ENCODE measurements at places on chromosomes 4 and X. TPM values are rescaled to one million over a fixed set of nuclear protein-coding genes. Genes with fewer than 3 reads are reported as not detected.

GRCh38 chr4:128684016-128684415, 125.5 kb upstream of the JADE1 start:
- no peak for DNase-seq

- no peak for DNase-seq
These were observed 45.7 kb downstream of the AFM start for GRCh38 chr4:73527196-73527595.

DNA sequence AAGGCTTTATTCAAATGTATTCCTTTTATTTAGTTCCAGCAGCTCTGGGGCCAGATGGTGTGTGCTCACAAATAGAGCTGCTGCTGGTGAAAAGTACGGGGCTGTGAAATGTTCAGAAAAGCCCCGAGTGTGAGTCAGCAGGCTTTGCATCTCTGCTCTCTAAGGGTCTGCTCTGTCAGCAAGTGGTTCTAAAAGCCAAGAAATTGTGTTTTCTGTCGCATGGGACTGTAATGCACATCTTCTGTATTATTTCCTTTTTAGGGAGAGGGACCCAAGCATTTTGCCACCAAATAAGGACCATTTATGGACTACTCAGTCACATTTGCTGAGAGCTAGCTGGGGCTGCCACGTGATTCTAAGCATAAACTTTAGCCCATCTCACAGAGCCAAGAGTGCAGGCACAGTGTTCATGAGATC, 82.9 kb upstream of the NHS start:
- DNase-seq, result no peak

DNA sequence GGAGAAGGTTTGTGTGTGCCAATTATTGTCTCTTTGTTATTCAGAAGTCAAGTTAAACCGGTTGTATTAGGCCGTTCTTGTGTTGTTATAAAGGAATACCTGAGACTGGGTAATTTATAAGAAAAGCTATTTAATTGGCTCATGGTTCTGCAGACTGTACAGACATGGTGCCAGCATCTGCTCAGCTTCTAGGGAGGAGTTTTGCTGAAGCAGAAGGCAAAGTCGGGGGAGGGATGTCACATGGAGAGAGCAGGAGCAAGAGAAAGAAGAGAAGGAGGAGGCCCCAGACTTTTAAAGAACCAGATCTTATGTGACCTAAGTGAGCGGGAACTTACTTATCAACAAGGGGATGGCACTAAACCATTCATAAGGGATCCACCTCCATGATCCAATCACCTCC, 349.3 kb upstream of the PCDH18 start:
- DNase-seq, result no peak

DNA sequence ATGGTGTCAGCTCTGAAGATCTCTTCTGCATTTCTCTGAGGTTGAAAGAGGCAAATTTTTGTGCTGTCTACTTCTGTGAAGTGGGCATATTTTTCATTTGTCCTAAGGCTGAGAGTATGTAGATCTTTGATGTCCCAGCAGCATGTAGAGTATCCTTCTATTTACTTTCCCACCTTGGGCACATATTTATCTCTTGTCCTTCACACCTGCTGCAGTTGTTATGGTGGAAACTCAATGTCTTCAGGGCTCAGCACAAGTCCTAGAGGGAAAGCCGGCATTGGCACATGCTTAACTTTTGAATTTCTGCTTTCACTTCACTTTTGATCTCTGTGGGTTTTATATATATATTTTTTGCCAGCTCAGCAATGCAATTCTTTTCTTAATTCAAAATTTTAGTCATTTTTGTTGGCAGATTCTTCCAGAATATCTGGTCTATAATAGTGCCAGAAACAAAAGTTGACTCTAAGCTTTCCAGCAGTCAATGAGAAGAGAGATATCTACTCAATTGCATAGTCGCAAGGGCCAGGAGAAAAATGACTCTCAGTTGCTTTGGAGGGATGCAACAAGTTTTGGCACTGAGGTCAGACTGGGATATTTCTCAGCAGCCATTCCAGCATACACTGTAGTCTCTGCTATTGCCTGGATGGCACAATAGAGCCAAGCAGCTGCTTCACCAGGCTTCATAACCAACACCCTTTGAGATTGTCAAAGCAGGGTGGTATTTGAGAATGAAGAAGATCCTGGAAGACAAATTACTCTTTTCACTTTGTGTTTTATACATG, 127.8 kb upstream of the FAT1 start:
- no peak for DNase-seq

- DNase-seq, result peak; percentile 6
These were observed 112.2 kb upstream of the ANXA3 start for GRCh38 chr4:78439328-78439727.

DNA sequence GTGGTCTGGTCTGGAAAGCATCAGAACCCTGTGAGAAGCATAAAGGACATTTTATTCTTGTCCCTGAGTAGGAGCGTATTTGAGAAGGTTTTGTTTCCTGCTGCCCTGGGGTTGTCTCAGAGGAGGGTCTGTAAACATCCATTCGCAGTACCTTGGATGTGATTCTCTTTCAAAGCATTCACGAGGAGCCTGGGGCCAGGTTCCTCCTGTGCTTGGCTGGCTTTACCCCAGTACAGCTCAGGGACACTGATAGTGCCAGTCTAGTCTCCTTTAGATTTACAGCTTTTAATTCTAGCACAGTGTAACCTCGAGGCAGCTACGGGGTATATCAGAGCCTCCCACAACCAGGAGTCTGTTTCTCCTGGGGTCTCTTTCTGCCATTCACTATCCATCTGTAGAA, 2.7 kb downstream of the CLRN2 start:
- DNase-seq, result no peak

DNA sequence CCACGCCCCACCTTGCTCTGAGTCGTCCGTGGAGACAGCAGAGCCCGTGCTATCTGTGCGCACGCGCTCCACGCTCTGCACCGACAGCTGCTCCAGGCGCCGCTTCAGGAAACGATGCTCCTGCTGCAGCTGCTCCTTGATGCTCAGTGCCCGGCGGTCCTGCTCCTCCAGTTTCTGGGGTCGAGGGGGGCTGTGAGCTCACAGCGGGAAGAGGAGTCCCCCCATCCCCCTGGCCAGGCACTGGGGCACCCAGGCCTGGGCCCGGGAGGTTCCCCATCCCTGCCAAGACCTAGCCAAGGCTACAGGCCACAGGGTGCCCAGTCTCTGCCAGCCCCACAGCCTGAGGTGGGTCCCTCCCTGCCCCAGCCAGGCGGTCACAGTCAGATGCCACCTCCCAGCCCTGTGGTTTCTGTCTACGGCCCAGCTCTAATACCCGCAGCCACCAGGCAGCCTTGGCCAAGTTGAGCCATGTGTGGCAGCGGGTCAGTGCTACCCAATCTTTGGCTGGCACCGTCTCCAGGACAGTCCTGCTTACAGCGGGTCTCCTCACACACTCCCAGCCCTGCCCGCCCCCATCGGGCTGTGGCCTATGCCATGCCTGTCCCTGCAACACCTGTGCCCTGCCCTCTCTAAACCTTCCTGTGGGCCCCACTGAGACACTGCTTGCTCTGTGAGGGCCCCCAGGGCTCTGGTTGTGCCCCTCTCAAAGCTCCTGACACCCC, 9.3 kb upstream of the HAUS3 start:
- no peak for DNase-seq

GRCh38 chr4:47419296-47419695, 44.2 kb downstream of the COMMD8 start:
- no peak for DNase-seq

DNA sequence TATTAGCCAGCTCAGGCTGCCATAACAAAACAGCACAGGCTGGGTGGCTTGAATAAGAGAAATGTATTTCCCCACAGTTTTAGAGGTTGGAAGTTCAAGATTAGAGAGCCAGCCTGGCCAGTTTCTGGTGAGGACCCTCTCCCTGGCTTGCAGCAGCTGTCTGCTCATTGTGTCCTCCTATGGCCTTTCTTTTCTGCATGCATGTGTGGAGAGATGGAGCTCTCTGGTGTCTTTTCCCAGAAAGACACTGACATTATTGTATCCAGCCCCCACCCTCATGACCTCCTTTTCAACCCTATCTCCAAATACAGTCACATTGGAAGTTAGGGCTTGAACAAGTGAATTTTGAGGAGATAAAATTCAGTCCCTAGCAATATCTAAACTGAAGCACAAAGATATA, 263.8 kb upstream of the PABPC4L start:
- no peak for DNase-seq

GRCh38 chr4:173091362-173091761, 77.2 kb upstream of the GALNT7 start:
- DNase-seq, result no peak

GRCh38 chrX:3360881-3361280, 14.4 kb upstream of the MXRA5 start:
- DNase-seq, result no peak

DNA sequence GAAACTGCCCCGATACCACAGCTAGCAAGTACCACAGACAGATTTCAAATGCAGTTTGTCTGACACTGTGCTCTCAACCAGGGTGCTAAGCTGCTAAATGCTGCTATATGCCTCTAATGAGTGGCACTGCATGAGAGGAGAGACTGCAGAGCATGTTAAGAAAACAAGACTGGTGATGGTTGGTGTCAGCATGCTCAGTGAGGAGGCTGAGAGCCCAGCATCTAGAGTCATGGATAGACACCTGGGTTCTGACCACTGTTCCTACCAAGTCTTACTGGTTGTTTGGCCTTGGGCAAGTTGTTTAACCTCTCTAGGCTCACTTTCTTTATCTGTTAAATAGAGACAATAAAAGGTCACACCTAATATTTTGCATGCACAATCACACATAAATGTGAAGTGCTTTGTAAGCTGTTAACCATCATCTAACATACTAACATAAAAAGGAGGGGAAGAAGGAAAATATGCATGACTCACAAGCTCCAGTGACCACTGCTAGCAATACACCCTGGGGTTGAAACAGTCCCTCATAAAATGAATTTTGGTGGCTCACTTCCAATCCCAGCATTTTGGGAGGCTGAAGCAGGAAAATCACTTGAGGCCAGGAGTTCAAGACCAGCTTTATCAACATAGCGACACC, 20.7 kb downstream of the HHIP start:
- no peak for DNase-seq

- no peak for DNase-seq
These were observed 408.7 kb upstream of the ZFP42 start for GRCh38 chr4:187586892-187587291.

DNA sequence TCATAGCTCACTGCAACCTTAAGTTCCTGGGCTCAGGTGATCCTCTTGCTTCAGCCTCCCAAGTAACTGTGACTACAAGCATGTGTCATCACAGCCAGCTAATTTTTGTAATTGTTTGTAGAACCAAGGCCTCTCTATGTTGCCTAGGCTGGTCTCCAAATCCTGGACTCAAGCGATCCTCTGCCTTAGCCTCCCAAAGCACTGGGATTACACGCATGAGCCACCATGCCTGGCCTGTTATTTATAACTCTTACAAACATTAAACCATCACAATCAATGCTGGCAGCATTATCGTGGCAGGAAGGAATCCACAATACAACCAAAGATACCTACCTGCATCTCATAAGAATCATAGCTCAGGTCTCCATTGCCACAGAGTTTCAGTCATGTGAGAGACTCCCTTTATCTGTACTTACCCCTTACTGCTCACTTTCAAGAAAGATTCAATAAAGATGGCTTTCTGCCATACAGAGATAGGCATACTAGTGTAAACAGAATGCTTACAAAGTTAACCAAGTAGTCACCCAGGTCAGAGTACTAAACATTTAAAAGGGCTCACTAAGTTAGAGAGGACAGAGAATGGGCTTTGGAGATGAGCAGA, 48.5 kb downstream of the SMIM31 start:
- no peak for DNase-seq

Gene RASSF6
- 12.8 TPM for total RNA-seq

Gene CXCR3
- total RNA-seq, result not detected

Gene ING2
- total RNA-seq, result 16.1 TPM

Gene FGA
- 0.34 TPM for total RNA-seq

Gene SSX3
- total RNA-seq, result not detected
